ENCODE measurements at places on chromosomes 3 and 15.

- no peak for DNase-seq
Measured at GRCh38 chr15:84883916-84884781, at the start of gene SLC28A1. TSS of gene SLC28A1 (plus strand) at chr15:84884662. CDS start at chr15:84887761, 3,099 bp downstream.

DNA sequence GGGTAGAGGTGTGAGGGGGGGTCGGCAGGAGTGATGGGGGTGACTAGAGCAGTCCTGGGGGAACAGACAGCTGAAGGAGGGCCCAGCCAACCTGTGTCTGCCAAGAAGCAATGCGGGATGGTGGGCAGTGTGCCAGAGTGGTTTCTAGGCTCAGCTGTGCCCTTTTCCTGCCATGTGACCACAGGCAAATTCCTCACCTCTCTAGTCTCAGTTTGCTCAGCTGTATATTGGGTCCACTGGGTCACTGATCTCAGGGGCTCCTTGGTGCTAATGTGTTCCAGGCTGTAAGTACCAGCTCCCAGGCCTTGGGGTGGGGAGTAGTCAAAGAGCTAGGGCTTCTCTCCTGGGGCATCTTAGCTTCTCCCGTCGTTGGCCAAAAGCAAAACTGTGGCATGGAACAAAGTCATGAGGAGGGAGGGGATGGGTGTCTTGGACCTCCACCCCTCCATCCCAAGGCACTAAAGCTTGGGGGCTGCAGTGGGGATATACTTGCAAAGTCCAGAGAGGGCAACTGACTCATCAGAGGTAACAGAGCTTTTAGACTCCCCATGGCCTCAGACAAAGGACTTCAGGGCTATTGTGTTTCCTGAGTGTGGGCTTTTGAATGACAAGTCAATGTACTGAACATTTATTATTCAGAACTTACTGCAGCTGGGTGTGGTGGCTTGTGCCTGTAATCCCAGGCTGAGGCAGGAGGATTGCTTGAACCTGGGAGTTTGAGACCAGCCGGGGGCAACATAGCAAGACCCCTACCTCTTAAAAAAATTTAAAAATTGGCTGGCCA is 20.9 kb downstream of the SMAD6 start:
- DNase-seq, result no peak

GRCh38 chr3:178271740-178272387 is 264.4 kb upstream of the KCNMB2 start:
- no peak for DNase-seq

- no peak for DNase-seq
Measured at GRCh38 chr3:85801955-85802354, 843.2 kb downstream of the CADM2 start.

DNA sequence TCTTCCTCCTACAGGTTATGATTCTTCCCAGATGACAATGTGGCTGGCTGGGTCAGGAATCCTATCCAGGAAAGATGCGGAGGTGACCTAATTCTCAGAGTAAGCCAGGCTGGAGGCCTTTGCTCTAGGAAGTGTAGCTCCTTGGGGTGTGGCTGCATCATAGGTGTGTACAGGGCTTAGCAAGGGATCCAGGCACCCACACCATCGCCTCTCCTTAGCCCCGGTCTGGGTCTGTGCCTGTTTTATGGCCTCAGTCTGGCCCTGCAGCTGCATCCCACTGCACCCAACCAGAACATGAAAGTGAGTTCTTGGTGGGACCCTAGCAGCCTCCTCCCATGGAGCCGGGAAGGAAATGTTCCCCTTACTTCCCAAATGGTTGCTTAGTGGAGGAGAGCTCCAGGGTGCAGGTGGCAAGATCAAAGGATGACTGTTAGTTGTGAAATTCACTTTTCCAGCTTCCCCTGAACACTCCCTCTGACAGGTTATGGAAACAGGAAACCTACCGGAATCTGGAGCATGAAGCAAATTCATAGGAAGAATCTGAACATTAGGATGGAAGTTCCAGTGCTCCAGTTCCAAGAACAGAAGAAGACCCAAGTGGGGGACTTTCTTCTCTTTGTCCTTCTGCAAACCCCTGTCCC is 2.7 kb upstream of the AMOTL2 start:
- DNase-seq, result no peak
